ENCODE measurements at places on chromosomes 6 and 20. TPM values are rescaled to one million over a fixed set of nuclear protein-coding genes. Genes with fewer than 3 reads are reported as not detected.

The IL17A gene
- total RNA-seq: not detected

The LINC00237 gene
- not detected for total RNA-seq

The BANF2 gene
- not detected for total RNA-seq

The FUT9 gene
- not detected for total RNA-seq

The FRK gene
- total RNA-seq: 0.05 TPM

The XKR7 gene
- 0.04 TPM for total RNA-seq

DNA sequence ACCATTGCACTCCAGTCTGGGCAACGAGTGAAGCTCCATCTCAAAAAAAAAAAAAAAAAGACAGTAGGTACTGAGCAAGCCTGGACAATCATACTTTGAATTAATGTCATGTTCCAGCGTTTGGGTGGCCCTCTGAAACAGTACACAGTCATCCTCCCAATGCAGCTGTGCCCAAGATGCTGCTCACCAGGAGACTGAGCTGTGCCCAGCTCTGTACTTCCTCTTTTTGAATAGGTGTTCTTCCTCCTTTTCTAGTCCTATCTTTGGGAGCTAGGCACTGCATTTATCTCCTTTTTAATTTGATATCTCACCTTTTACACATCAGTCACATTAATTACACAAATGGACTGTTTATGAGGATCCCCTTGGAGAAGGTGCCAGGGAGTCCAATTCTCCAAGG lies 101.5 kb downstream of the RPP40 start:
- H3K4me1 ChIP-seq: no peaks in the 10 kb centered on the region
- H3K36me3 ChIP-seq: peaks cover 2% of the 10 kb centered on the region
- no peaks in the 10 kb centered on the region for H3K27me3 ChIP-seq
- no peak for DNase-seq
- no peak overlapping the region for H3K4me3 ChIP-seq
- H3K27ac ChIP-seq: no peak overlapping the region

- no peak overlapping the region for H3K27ac ChIP-seq
- H3K4me1 ChIP-seq: no peaks in the 10 kb centered on the region
- no peaks in the 10 kb centered on the region for H3K27me3 ChIP-seq
- no peak overlapping the region for H3K4me3 ChIP-seq
- no peaks in the 10 kb centered on the region for H3K36me3 ChIP-seq
- no peak for DNase-seq
These were observed 116.0 kb upstream of the JARID2 start for GRCh38 chr6:15129887-15130286.

GRCh38 chr20:62702895-62703852 lies 5.5 kb upstream of the NTSR1 start:
- no peaks in the 10 kb centered on the region for H3K36me3 ChIP-seq
- H3K4me3 ChIP-seq: no peak overlapping the region
- peaks cover 26% of the 10 kb centered on the region for H3K4me1 ChIP-seq
- H3K27ac ChIP-seq: peak overlapping the region; percentile 91
- peaks cover 3% of the 10 kb centered on the region for H3K27me3 ChIP-seq
- peak; percentile 92 for DNase-seq

GRCh38 chr6:83770910-83771309 lies 62.0 kb upstream of the SNAP91 start:
- no peak for DNase-seq
- no peaks in the 10 kb centered on the region for H3K4me1 ChIP-seq
- H3K36me3 ChIP-seq: no peaks in the 10 kb centered on the region
- H3K27me3 ChIP-seq: no peaks in the 10 kb centered on the region

DNA sequence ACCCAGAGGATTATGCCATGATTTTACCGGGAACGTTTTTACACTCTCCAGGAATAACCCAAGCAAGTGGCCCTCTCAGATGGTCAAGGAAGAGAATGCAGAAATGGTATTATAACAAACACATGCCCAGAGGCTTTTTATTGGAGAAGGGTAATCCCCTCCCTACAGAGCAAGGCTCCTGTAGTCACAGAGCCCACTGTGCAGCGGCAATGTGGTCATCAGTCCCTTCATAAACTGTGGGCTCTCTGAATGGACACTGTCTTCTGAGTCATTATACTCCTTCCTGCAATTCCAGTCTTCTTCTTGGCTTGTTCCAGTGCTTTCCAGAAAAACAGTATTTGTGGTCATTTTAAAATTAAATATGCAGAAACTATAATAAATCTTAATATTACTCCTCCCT lies 74.7 kb downstream of the LAMA4 start:
- DNase-seq: no peak
- H3K36me3 ChIP-seq: peaks cover 54% of the 10 kb centered on the region
- no peaks in the 10 kb centered on the region for H3K27me3 ChIP-seq
- H3K4me1 ChIP-seq: peaks cover 11% of the 10 kb centered on the region

DNA sequence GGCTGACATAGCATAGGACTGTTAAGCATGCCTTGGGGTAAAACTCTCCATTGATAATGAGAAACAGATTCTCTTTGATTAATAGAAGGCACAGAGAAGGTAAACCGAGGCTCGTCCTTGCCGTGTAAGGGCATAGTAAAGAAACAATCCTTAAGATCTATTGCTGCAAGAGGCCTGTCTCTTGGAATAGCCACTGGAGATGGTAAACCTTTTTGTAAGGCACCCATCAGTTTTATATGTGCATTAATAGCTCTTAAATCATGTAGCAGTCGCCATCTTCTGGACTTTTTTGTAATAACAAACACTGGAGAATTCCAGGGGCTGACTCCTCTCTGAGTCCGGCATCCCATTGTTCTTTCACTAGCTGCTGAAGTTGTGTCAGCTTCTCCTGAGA lies 8.4 kb upstream of the ABHD12 start:
- H3K27ac ChIP-seq: no peak overlapping the region
- H3K4me1 ChIP-seq: no peaks in the 10 kb centered on the region
- DNase-seq: peak; percentile 79
- no peaks in the 10 kb centered on the region for H3K36me3 ChIP-seq
- no peak overlapping the region for H3K4me3 ChIP-seq
- peaks cover 1% of the 10 kb centered on the region for H3K27me3 ChIP-seq

- peak within 1 kb of the TSS; percentile 76 for H3K27ac ChIP-seq
- no peaks in the 10 kb centered on the region for H3K27me3 ChIP-seq
- H3K4me1 ChIP-seq: peaks cover 26% of the 10 kb centered on the region
- peak within 1 kb of the TSS; percentile 96 for H3K4me3 ChIP-seq
These were observed at the start of gene SAMD5 for GRCh38 chr6:147508042-147508865. Gene SAMD5, plus strand, starts transcription at chr6:147508690. Its CDS starts 239 bp downstream, at chr6:147508929.

GRCh38 chr6:125855783-125856182 lies 65.0 kb downstream of the NCOA7 start:
- no peak overlapping the region for H3K4me3 ChIP-seq
- H3K4me1 ChIP-seq: no peaks in the 10 kb centered on the region
- DNase-seq: no peak

- no peaks in the 10 kb centered on the region for H3K4me1 ChIP-seq
- no peak overlapping the region for H3K4me3 ChIP-seq
- H3K36me3 ChIP-seq: no peaks in the 10 kb centered on the region
- H3K27ac ChIP-seq: no peak overlapping the region
These were observed 18.8 kb upstream of the CNR1 start for GRCh38 chr6:88184921-88185320.

- H3K36me3 ChIP-seq: no peaks in the 10 kb centered on the region
- DNase-seq: no peak
- no peak overlapping the region for H3K4me3 ChIP-seq
- peaks cover 2% of the 10 kb centered on the region for H3K4me1 ChIP-seq
- H3K27ac ChIP-seq: no peak overlapping the region
These were observed 16.3 kb upstream of the SERPINB9 start for GRCh38 chr6:2919401-2919800.
